ENCODE measurements at places on chromosomes 6 and 20.

DNA sequence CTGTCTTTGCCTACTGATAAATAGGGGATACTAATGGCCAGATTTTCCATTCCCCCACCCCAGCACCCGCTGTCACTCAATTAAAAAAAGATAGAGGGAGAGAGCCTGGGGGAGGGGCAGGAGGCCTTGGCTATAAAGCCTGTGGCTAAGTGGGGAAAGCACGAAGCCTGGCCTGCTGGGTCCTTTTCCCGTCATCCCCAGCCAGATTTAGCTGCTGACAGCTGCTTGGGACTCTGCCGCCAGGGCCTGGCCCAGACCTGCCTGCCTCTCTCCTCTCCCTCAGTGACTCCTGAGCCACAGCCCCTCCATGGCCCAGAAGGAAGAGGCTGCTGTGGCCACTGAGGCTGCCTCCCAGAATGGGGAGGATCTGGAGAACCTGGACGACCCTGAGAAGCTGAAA lies at the start of gene APOBEC2:
TSS of gene APOBEC2 (plus strand) at position 162 of the 400 bp plus-strand sequence. CDS start at position 308, 146 bp downstream.
- DNase-seq: no peak

GRCh38 chr6:157272372-157272771 lies 50.9 kb downstream of the TMEM242 start:
- no peak for DNase-seq

GRCh38 chr20:37475252-37475651 lies 45.8 kb upstream of the NNAT start:
- no peak for DNase-seq

GRCh38 chr6:345747-346385 lies 45.7 kb upstream of the IRF4 start:
- no peak for DNase-seq

DNA sequence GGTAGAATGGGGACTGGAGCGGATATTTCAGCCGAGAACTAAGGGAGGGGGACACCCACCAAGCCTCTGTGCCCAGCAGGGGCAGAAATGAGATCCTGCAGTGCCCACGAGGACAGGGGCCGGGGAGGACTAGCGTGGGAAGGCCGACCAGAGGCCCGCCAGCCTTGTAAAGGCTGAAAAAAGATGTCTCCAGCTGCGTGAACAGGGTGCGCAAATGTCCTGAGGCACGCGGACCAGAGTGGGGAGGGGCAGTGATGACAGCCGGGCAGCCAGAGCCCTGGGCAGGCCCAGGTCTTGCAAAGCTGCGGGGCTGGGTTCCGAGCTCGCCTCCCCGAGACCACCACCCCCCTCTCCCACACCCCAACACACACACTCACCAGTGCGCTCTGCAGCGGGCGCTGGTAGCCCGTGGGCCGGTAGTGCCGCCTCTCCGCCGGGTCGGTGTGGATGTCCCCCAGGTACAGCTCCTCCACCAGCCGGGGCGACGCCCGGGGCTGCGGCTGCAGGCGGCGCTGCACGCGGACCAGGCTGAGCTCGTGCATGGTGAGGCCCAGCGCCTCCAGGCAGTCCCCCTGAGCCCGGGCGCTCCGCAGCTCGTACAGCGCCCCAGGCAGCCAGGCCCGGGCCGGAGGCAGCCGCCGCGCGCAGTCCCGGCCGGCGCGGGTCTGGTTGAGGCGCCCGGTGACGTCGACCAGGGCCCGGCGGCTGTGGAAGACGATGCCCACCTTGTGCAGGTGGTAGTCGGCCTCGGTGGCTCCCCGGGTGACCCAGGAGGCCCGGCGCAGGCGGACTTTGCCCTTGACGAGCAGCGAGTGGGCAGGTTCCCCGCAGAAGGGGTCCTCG lies 48.2 kb downstream of the APCDD1L start:
- DNase-seq: peak; percentile 18

DNA sequence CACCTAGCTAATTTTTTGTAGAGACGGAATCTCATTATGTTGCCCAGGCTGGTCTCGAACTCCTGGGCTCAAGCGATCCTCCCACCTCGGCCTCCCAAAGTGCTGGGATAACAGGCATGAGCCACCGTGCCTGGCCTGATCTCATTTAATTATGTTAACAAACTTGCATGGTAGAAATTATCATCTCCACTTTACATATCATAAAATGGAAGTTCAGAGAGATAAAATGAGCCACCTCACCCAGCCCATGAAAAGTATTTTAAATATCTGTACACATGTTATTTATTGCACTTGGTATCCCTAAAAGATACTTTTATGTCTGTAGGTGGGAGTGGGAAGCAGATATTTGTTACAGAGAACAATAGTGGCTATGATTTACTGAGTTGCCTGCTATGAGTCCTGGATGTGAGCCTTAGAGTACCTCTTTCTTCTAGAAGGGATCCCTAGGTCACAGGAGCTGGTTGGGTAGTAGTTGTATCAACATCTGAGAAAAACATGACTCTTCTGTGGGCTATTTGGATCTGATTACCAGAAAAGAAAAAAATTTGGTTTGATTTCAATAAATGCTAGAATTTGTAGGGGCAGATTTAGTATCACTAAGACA lies 52.4 kb upstream of the EIF2S2 start:
- no peak for DNase-seq

DNA sequence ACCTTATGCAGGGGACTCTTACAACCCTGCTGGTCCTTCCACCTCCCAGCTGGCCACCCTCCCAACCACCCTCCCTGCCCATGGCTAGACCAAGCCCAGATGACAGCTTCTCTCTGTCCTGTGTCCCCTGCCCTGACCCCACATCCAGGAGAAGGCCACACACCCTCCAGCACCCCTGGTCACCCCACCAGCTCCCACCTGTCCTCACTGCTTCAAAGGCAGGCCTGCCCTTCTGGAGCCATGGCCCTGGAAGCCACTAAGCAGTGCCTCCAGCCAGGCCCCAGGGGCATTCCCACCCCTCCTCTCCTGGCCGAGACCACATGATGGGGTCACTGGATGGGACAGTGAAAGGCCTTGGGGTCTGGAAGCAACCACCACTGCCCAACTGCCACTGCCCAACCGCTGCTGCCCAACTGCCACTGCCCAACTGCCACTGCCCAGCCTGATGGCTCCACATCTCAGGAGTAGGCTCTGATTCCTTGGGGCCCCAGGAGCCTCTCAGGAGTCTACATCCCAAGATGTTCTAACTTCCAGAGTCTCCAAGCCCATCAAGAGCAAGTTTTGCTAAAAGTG lies 30.5 kb downstream of the UBD start:
- DNase-seq: no peak

DNA sequence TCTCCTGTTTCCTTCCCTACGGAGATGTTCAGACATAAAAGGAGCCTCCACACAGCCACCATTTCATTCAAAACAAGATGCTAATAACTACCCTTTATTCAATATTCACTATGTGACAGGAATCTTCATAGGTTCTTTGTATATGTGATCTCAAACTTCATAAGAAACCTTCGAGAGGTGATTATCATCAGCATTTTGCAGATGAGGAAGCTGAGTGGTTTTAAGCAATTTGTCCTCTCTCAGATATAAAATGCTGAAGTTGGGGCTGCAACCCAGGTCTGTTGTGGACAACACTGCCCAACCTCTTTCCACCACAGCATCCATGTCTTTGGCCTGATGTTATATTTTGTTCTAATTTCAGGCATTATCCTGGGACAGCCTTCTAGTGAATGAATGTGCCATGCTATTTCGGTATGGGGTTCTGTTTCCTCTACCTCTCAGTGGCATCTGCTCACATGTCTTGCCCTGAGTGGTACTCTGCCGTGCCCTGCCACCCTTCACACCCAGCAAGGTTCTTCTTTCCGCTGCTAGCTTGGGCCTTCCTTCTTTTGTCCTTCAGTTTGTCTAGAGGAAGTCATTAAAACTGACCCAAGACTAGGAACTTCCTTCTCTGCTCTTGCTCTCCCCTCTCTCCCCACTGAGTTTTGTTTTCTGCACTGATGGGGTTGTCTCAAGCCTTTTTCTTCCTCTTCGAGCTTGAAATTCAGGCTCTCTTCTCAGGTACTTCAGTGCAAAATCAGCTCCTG lies 300.9 kb upstream of the PRDM1 start:
- no peak for DNase-seq

GRCh38 chr6:79777713-79778579 lies 146.8 kb downstream of the SH3BGRL2 start:
- DNase-seq: peak; percentile 93

- no peak for DNase-seq
Measured at GRCh38 chr6:169371344-169372127, 117.9 kb upstream of the THBS2 start.

GRCh38 chr20:53884859-53885541 lies 185.4 kb downstream of the BCAS1 start:
- no peak for DNase-seq
